CD4-positive, alpha-beta T cell treated with Interleukin-15 for 4 hours (primary cell): ENCODE measurements at places on chromosomes 7 and 10.

DNA sequence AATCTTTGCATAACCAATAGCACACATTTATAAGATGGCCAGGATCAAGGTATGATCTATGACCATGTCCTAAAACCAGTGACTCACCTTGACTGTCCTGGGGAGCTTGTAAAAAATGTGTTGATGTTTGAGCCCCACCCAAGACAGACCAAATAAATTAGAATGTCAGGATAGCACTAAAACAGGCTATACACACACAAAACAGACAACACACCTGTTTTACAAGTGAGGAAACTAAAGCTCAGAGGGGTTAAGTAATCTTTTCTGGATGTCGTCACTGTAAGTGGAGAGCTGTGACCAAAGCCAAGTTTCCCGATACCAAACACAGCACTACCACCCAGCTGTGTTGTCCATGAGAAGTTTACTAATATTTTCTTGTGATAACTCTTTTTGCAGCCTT lies 84.5 kb downstream of the AVL9 start:
- DNase-seq, result no peak

DNA sequence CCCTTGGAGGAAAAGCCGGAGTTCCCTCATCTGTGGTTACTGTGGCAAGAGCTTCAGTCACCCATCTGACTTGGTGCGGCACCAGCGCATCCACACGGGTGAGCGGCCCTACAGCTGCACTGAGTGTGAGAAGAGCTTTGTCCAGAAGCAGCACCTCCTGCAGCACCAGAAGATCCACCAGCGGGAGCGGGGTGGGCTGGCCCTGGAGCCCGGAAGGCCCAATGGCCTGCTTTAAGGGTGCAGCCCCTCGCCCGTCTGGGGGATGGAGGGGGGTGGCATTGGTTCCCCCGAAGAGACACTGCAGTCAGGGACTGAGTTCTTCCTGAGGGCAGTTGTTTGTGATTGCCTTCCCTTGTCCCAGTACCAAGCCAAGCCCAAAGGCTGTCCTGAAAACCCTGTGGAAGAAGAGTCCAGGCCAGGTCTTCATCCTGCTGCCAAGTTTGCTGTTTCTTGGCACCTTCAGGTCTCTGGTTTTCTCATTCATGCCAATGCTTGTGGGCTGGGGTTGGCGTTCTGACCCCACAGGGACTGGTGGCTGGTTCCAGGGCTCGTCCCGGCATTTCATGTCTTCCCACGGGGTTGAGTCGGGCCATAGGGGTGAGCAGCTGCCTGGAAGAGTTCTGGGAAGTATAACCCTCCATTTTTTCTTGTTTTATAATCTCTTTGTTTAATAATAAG lies 7.7 kb upstream of the ZNF783 start:
- no peak for DNase-seq

- no peak for DNase-seq
Measured at GRCh38 chr7:20554072-20554471, 61.4 kb upstream of the ABCB5 start.

GRCh38 chr10:94631077-94631875 lies 52.3 kb upstream of the CYP2C18 start:
- DNase-seq, result no peak
